ENCODE measurements at places on chromosomes 3 and 15.
A peak's percentile ranks its signal among the peaks of the same experiment; 100 is the strongest.

DNA sequence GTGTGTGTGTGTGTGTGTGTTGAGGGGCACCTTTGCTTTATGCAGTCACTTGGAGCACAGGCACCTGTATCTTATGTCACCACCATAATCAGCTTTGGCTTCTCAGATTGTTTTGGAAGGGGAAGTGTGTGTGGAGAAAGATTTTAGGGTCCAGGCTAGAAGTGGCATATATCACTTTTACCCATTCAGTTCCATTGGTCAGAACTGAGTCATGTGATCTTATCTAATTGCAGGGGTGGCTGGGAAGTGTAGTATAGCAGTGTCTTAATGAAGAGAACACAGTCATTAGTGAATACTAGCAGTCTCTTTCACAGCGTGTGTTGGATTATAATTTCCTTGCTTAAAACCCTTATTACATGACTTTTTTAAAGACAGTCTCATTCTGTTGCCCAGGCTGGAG is 20.6 kb downstream of the NCK1 start:
- DNase-seq = no peak

GRCh38 chr15:39669661-39670060 is 88.8 kb downstream of the THBS1 start:
- DNase-seq = no peak

- no peak for DNase-seq
These were observed 520 bp downstream of the GREM1 start for GRCh38 chr15:32718227-32718820.

GRCh38 chr15:73628976-73629797 is 4.0 kb downstream of the NPTN start:
- no peak for DNase-seq

DNA sequence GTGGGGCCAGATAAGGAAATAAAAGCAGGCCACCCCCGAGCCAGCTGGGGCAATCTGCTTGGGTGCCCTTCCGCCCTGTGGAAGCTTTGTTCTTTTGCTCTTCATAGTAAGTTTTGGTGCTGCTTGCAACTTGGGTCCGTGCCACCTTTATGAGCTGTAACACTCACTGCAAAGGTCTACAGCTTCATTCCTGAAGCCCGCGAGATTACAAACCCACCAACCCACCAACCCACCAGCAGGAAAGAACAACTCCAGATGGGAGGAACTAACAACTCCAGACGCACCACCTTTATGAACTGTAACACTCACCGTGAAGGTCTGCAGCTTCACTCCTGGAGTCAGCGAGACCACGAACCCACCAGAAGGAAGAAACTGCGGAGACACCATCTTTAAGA is 84.2 kb upstream of the ARRDC4 start:
- DNase-seq = no peak

GRCh38 chr3:192887047-192887446 is 30.6 kb downstream of the MB21D2 start:
- DNase-seq = no peak

DNA sequence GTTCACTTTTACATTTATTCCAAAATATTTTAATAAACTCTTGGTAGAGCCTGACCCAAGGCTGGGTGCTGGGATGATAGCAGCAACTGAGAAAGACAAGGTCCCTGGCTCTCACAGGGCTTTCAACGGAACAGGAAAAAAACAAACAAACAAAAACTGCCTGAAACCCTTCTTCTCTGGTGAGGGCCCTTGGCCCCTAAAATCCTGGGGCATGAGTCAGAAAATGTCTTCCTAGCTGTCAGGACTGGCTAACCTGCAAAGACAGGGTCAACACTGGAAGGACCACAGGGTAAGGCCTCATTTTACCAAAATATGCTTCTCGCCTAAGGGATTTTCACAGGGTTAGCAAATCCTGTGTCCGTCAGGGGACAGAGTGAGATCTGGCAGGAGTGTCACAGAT is 45.7 kb upstream of the WNT5A start:
- no peak for DNase-seq

DNA sequence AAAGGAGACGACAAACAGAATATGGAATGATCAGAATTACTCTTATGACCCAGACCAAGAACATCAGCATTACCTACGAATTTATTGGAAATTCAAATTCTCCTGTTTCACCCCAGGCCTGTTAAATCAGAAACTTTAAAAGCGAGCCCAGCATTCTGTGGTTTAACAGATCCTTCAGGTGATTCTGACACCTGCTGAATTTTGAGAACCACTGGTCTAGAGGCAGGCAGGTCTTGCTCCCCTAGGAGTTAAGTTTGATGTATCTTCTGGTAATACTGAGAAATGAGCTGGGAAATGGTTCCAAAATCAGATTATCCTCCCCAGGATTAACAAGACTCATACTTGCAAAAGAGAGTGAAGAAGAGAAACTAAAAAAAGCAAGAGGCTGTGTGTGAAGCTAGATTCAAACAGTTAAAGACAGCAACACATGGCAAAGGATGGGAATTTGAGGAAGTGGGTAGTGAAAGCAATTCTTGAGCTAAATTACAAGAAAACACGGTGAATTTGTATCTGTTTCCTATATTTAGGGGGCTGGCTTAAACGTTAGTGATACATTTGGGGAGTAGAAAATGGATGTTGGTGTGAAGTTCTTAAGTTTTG is 66.0 kb downstream of the FLNB start:
- no peak for DNase-seq

DNA sequence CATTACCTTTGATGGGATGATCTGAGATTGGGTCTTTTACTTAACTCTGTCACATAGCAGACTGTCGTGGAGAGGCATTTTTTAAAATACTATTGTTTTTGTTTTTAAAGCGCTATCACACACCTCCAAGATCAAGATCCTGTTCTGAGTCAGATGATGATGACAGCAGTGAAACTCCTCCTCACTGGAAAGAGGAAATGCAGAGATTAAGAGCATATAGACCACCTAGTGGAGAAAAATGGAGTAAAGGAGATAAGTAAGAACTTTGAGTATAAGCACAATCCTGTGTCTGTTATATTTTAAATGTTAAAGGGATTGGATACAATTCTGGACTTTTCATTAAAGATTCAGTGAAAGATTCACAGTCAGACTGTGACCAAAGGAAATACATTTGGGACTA is 18.4 kb upstream of the ZBTB47 start:
- DNase-seq = no peak

- DNase-seq = peak; percentile 78
These were observed 37.6 kb downstream of the NCEH1 start for GRCh38 chr3:172673210-172673679.

- peak; percentile 36 for DNase-seq
These were observed 10.3 kb upstream of the ALDH1A3 start for GRCh38 chr15:100869151-100869999.

DNA sequence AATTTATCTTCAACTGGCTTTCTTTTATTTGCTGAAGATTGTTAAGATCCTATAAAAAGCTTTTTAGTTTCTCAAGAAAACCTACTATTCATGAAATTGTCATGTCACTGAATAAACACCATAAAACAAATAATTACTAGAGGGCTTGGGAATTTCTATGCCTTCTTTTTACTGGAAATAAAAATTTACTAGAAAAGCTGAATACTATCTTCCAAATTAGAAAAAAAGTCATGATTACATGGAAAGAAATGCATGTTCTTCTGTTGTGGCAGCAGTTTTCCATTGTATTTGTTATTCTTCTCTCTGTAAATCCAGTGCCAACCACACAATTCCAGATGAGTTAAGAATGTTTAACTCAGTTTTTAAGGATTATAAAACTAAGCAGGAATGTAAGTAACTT is 153.8 kb downstream of the RAP2B start:
- no peak for DNase-seq

DNA sequence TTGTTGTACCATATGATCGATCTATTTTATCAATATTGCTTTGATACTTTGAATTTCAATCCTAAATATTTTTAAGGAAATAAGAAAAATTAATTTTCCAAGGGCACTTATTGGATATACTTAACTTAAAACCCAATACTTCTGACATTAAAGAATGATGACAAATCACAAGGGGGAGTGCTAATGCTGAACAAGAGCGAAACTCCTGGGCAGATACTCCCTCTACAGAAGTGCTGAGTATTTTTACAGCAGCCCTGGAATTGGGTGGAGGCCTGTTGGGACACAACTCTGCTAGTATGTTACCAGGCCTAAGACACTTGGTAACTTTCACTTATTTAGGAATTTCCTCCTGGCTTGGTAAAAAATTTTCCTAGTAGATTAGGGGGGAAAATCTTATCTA is 46.2 kb downstream of the DENND6A start:
- DNase-seq = no peak

DNA sequence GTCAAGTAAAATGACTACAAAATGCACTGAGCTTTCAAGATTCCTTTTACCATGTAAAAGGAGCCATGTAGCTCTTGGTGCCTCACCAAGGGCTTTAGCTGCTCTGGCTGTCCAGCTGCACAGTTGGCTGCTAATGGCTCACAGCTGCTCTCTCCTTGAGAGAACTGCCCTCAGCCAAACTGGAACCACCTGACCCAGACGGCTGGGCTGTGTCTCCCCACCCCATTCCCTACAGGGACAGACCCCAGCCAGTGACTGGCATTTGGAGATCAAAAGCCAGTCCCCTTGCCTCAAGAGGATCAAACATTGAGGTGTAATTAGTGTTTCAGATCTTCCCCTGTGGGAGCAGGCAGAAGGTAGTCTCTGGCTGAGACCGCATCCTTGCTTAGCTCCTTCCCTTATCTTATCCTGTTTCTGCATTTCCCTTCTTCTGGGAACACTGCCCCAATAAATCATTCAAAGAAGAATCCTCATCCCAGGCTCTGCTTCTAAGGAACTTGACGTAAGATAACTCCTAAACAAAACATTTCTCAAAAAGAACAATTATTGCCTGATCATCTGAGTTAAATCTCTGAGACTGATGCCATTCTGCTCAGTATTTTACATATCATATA is 28.6 kb upstream of the UBE2E2 start:
- no peak for DNase-seq

- DNase-seq = peak; percentile 74
These were observed 33.3 kb downstream of the GLB1 start for GRCh38 chr3:33063651-33064051.

DNA sequence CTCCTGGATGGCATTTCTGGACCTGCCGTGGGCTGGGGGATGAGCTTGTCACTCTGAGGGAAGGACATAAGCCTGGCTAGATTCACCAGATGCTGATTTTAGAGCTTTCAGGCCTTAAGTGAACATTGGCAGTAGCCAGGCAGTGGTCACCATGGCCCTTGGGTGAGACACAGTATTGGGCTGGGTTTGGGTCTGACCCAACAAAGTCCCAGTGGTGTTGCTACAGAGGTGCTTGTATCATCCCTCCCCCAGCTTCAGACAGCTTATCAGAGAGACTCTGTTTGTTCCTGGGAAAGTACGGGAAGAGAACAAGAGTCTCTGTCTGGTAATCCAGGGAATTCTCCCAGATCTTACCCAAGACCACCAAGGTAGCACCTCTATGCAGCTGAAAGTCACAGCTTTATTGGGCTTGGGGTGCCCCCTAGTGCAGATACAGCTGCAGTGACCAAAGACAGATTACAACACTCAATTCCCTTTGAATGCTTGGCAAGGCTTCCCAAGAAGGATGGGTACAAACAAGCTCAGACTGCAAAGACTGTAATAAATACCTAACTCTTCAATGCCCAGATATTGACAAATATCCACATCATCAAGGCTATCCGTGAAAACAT is 9.8 kb upstream of the RUVBL1 start:
- peak; percentile 61 for DNase-seq

DNA sequence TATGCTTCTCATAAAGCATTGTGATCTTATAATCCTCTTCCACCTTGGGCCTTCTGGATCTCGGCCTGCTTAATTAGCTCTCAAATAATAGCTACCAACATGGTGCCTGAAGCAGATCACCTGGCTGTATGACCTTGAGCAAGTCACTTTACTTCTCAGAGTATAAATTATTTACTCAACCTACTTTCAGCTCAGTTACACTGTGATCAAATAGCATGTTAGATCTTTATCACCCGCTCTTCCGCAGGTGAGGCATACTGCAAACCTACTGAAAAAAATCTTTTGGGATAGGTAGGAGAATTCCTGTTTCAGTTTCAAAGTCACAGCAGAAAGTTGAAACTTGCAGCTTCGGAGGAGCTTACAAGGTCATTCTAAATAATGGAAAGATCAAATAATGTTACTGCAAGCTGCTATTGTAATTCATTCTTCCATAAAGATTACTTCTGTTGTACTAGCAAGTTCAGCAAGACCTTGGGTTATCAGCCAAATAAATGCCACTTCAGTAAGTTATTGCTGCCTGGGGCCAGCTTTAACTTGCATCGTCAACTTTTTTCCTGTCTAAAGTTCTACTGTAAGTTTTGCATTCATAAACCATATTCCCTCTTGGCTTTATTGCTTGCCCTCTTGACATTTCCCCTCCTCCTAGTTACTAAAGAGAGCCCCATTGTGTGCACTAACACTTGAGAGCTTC is 268.4 kb upstream of the ATP11B start:
- no peak for DNase-seq

GRCh38 chr3:69320871-69321271 is 65.0 kb downstream of the FRMD4B start:
- DNase-seq = no peak

DNA sequence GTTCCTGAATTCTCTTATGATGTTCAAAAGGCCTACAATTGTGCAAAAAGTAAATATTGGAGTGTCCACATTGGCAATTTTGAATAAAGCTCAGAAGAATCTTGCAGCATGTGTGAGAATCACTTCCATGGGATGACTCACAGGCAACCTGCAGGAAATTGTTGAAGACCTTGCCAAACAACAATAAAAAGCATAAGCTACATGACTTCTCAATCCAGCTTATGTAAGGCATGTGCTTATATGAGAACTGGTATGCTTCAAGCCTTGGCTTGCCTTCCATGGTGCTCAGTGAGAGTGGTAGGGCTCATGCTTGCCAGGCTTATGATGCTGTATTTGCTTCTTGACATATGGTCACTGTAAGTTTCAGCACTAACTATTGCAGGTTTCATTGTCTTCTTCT is 18.4 kb upstream of the BCHE start:
- no peak for DNase-seq

- no peak for DNase-seq
These were observed 275.9 kb upstream of the NR2F2 start for GRCh38 chr15:96054621-96055020.

DNA sequence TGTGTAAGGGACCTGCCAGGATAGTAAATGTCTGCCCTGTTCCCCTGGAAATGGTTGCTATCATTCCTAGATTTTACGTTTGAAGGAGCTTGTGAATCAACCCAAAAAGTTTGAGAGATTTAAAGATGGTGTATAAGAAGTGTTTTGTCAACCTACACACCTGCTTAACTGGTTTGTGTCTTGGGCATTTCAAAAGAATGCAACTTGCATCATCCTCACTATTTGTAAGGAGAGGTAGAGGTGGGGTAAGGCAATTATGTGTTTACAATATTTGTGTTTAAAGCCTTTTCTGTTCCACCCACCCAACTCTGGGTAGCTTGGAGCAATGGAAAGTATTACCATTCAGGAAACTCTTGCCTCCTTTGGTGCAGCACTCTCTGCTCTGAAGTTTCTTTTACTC is 314.2 kb upstream of the RARB start:
- no peak for DNase-seq

GRCh38 chr3:43695863-43696262 is 5.1 kb downstream of the ABHD5 start:
- DNase-seq = no peak

GRCh38 chr3:18853269-18853668 is 295.0 kb upstream of the KCNH8 start:
- DNase-seq = no peak
